ENCODE measurements at places on chromosomes 13 and 19. TPM values are rescaled to one million over a fixed set of nuclear protein-coding genes. Genes with fewer than 3 reads are reported as not detected.

- H3K4me1 ChIP-seq = peaks cover 44% of the 10 kb centered on the region
- peaks cover 2% of the 10 kb centered on the region for H3K36me3 ChIP-seq
- H3K27me3 ChIP-seq = no peaks in the 10 kb centered on the region
- peak overlapping the region; percentile 66 for H3K4me3 ChIP-seq
These were observed 8.1 kb downstream of the ISYNA1 start for GRCh38 chr19:18429717-18430416.

GRCh38 chr19:46239193-46240024, 9.9 kb downstream of the IGFL1 start:
- H3K27ac ChIP-seq = no peak overlapping the region
- H3K27me3 ChIP-seq = peaks cover 68% of the 10 kb centered on the region
- no peaks in the 10 kb centered on the region for H3K4me1 ChIP-seq

DNA sequence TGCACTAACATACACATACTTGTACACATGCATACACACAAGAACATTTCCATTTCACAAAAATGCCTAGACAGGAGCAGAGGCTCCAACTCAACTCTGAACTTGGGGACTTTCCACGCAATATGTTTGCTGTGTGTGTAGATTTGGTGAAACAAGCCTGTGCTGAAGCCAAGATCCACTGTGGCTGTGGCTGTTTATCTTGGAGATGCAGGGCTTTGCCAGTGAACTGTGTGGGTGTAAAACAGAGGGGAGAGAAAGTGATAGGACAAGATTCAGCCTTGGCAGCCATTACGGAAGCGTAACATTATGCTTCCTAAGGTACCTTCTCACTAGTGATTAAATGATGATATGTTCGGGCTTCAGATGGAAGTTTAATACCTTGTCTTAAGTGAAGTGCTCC, 73.2 kb upstream of the MBNL2 start:
- peaks cover 45% of the 10 kb centered on the region for H3K27me3 ChIP-seq
- no peak overlapping the region for H3K4me3 ChIP-seq
- H3K27ac ChIP-seq = no peak overlapping the region
- DNase-seq = no peak
- no peaks in the 10 kb centered on the region for H3K4me1 ChIP-seq

DNA sequence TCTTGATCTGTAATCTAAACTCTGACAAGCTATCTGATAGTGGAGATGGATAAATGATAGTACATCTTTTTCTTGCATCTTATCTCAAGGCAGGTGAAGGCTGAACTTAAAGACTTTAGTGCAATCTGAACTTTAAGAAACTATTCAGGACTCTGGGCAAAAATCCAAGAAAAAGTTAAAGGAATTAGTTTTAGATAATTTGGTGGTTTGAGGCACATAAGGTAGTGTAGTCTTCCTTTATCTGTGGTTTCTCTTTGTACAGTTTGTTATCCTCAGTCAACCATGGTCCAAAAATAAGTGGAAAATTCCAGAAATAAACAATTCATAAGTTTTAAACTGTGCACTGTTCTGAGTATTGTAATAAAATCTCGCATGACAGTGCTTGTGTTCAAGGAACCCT, 172.9 kb downstream of the UGGT2 start:
- DNase-seq = no peak
- no peaks in the 10 kb centered on the region for H3K27me3 ChIP-seq
- no peaks in the 10 kb centered on the region for H3K4me1 ChIP-seq
- H3K4me3 ChIP-seq = no peak overlapping the region

- H3K36me3 ChIP-seq = no peaks in the 10 kb centered on the region
- H3K27me3 ChIP-seq = peaks cover 57% of the 10 kb centered on the region
- H3K27ac ChIP-seq = no peak overlapping the region
- DNase-seq = no peak
These were observed 596 bp upstream of the GJB2 start for GRCh38 chr13:20193162-20193906.

GRCh38 chr19:19866611-19867248, 1.0 kb downstream of the ZNF253 start:
- peak; percentile 83 for DNase-seq
- peaks cover 45% of the 10 kb centered on the region for H3K36me3 ChIP-seq
- peak overlapping the region; percentile 100 for H3K27ac ChIP-seq
- peak overlapping the region; percentile 99 for H3K4me3 ChIP-seq

GRCh38 chr19:13729859-13730258, 34.5 kb upstream of the MRI1 start:
- peaks cover 24% of the 10 kb centered on the region for H3K4me1 ChIP-seq
- no peak for DNase-seq
- H3K36me3 ChIP-seq = no peaks in the 10 kb centered on the region
- no peaks in the 10 kb centered on the region for H3K27me3 ChIP-seq

- H3K36me3 ChIP-seq = peaks cover 6% of the 10 kb centered on the region
- peaks cover 82% of the 10 kb centered on the region for H3K4me1 ChIP-seq
- no peak for DNase-seq
- H3K4me3 ChIP-seq = peak overlapping the region; percentile 29
- no peaks in the 10 kb centered on the region for H3K27me3 ChIP-seq
These were observed 47.7 kb downstream of the STK24 start for GRCh38 chr13:98529171-98529570.

GRCh38 chr19:54172471-54173358, at the start of gene TMC4:
TSS of gene TMC4 (minus strand) at chr19:54173160. CDS start at chr19:54173117, 43 bp downstream.
- no peaks in the 10 kb centered on the region for H3K36me3 ChIP-seq
- no peak for DNase-seq
- H3K4me3 ChIP-seq = no peak within 1 kb of the TSS
- peaks cover 2% of the 10 kb centered on the region for H3K4me1 ChIP-seq
- H3K27me3 ChIP-seq = no peaks in the 10 kb centered on the region

- no peak for DNase-seq
- no peak overlapping the region for H3K4me3 ChIP-seq
- peaks cover 14% of the 10 kb centered on the region for H3K4me1 ChIP-seq
- H3K36me3 ChIP-seq = no peaks in the 10 kb centered on the region
These were observed 395.6 kb downstream of the KLF12 start for GRCh38 chr13:73738626-73739025.

The ZNF583 gene
- 3.6 TPM for total RNA-seq

The TMIGD2 gene
- 29.8 TPM for total RNA-seq
